ENCODE measurements at places on chromosomes 5 and 9. TPM values are rescaled to one million over a fixed set of nuclear protein-coding genes. Genes with fewer than 3 reads are reported as not detected.

The AGXT2 gene
- not detected for total RNA-seq

The GPR150 gene
- total RNA-seq, result 0.21 TPM

The WDR38 gene
- total RNA-seq, result not detected

The FOXD1 gene
- 2.0 TPM for total RNA-seq

The ARID3C gene
- total RNA-seq, result not detected

The SPINK1 gene
- not detected for total RNA-seq

The PLAC8L1 gene
- total RNA-seq, result 2.5 TPM

Data from natural killer cell treated with Interleukin-12 subunit alpha and Interleukin-12 subunit beta and Interleukin-15 and Interleukin-18, amount 100 ng/mL, for 72 hours (primary cell).